ENCODE measurements at places on chromosomes 7 and 10.

DNA sequence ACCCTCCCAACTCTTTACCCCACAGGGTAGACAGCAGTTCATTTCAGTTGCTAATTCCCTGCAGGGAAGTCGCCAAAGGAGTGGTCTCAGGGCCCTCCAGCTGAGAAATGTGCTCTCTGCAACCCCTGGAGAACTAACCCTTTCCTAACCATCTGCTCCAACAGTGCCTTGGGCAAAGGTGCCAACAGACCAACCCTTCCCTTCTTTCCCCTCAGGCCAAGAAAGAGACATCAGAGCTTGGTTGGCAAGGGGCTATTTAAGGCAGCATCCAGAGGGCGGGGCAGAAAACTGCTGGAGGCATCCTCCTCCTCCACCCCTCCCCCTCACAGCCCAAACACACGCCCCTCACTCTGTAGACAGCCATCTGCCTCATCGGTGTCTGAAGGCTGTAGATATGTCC, 1.7 kb downstream of the SORBS1 start:
- DNase-seq, result no peak

DNA sequence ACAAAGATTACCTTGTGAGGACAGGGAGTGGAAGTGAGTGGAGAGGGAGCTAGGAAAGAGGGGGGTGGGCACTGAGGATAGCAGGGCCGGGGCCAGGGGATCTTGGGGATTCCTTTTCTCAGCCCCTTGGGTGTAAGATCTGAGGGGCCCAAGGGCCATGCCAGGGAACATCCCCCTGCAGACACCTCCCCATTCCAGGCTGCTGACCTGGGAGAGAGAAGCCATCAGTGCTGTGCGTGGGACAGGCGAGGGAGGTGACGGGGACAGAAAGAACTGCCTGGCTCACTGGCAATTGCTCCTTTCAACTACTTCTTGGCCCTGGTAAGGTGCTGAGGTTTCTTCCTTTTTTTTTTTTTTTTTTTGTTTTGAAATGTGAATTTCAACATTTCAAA, 12.0 kb upstream of the BTBD16 start:
- no peak for DNase-seq

GRCh38 chr10:30051220-30051619, 8.2 kb downstream of the JCAD start:
- DNase-seq, result no peak

GRCh38 chr7:148727501-148728278, 29.0 kb downstream of the CUL1 start:
- DNase-seq, result no peak

GRCh38 chr10:11861341-11861740, 38.2 kb downstream of the PROSER2 start:
- no peak for DNase-seq

- DNase-seq, result no peak
Observed at GRCh38 chr7:69677881-69678493, 79.7 kb downstream of the AUTS2 start.

GRCh38 chr10:92972066-92972870, 88.3 kb upstream of the CYP26C1 start:
- DNase-seq, result no peak

DNA sequence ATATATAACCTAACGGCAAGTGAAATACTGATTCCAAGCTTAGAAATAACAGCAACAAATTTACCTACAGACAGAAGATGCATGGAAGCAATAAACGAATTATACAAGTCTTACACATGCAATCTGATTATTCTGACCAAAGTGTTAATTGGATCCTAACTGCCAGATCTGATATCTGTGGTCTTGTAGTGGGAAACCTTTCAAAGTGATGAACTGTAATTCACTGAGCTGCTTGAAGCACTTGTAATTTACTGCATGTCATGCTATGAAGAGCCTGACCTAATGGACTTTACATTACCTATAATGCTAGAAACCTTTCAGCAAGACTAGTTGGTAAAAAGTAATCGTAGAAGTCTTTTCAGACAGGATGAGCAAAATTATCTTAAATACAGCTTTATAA, 205.6 kb downstream of the FOXP2 start:
- no peak for DNase-seq

GRCh38 chr7:20896996-20897395, 110.3 kb upstream of the SP8 start:
- no peak for DNase-seq

- no peak for DNase-seq
Observed at GRCh38 chr7:142802301-142802700, 31.5 kb downstream of the PRSS2 start.

GRCh38 chr10:5343561-5343960, 21.2 kb upstream of the UCN3 start:
- DNase-seq, result no peak

DNA sequence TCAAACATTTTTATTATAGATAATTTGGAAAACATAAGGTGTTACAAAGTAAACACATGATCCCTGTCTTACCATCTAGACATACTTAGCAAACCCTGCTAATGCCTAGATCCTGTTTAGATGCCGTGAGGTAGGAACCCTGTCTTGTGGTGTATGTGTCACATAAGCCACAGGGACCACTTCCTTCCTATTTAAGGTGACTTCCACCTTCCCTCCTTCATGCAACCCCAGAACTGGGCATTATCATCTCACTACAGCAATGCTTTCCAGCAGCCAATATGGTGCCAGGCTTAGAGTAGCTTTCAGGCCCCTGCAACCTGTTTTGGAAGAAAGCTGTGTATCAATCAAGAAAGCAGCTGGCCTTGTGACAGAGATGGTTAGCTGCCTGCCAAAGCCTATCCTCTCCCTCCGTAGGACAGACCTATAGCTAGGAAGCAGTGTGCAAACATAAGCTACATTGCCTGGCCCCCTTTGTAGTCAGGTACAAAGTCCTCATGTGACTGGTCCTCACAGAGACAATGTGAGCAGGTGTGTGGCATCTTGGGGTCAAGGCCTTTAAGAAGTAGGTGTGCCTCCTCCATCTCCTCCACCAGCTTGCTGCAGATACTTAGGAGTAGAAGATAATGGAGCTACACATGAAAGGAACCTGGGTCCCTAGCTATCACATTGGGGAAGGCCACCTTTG, 146.8 kb downstream of the SPAG6 start:
- DNase-seq, result no peak

DNA sequence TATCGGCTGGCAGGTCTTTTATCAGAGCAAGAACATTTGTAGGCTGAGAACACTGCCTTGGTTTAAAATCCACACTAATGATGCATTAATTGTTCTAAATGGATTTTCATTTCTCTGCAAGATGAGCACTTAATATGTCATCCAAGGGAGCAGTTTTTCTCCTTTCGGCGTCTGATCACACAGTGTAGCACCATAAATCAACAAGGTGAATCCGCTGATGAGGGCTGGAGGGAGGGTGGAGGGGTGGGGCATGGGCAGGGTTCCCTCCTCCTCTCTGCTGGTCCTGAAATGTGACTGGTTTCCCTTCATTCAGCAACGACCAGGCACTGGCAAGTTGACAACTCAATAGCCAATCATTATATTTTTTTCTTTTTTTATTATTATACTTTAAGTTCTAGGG, 45.6 kb downstream of the ADAM12 start:
- no peak for DNase-seq

DNA sequence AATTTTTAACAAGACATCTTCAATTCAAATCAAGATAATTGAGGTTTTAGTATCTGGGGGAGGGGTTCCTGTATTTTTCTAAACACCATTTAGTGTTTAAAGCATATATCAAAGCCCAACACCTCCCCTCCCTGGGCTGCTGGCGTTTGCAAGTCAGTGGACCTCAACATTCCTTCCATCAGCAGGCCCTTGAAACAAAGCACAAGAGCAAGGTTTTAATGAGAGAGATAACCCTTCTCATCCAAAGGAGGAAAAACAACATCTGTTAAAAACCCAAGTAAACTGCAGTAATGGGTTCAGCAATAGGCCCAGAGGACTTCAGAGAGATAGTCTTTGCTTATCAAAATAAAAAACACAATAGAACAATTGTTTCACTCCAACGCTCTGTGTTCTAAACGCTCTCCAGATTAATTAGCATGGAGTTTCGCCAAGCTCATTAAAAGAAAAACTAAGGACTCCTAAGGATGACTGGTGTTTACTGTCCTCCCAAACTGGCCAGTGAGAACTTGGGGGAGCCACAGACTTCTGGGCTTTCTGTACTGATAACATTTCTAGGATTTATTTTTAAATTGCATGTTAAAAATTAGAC, 2.5 kb downstream of the JCAD start:
- DNase-seq, result no peak

DNA sequence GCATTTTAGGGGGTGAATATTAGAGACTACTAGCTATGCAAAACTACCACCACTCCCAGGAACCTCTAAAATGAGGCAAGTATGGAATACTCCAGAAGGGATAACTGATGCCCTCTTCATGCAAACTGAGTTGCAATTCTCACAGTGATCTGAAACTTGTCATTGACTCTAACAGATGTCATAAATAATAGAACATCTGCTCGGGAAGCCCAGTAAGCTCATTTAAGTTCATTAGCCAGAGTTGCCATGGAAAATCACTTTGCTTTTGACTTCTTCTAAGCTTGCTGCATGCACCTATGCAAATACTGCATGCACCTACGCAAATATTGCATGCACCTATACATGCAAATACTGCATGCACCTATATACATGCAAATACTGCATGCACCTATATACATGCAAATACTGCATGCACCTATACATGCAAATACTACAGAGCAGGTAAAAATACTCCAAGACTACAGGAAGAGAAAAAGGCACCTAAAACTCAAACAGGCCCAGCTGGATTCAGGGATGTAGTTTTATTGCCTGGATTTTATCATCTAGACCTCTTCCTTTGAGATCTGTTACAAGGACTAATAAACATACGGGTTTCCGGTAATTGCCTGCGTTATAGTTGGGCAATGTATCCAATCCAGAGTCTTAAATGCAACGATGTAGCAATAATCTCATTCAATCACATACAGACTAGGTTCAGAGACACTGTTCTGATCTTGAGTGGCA, 1061.1 kb upstream of the AUTS2 start:
- no peak for DNase-seq

GRCh38 chr10:95841661-95842498, 65.9 kb upstream of the CC2D2B start:
- DNase-seq, result peak; percentile 9

DNA sequence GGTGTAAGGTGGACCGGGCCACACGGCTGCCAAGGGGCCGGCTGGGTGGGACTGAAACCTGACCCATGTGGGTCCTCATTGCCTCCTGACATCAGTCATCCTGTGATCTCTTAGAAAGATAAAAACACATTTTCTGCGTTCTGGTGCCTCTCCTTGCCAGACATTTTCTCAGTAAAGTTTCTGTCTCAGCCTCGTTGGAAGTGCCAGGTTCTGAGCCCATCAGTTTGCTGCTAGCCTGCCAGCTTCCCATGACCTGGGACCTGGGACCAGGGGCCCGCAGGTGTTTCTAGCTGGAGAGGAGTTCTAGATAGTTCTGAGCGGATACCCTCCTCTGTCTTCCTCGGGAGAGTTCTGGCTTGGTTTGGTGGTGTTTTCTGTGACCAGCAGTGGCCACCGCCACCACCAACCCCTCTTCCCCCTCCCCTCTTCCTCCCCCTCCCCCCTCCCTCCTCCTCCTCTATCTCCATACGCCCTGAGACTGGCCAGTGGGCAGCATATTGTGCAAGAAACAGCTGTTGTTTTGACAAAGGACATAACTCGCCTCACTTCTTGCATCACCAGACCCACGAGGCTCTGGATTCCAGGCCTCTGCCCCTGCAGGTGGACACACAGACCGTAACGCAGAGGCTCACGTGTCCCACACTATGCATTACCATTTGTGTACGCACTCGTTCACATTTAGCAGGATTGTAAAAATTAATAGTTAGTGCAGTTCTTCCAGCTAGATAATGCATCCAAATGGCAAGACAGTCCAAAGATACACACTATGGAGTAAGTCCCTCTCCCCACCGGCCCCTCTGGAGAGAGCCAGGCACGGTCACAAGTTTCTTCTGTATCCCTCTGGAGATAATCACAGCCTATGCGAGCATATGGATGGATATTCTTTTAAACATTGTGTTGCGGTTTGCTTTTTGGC, 94.6 kb downstream of the CUX1 start:
- DNase-seq, result no peak

DNA sequence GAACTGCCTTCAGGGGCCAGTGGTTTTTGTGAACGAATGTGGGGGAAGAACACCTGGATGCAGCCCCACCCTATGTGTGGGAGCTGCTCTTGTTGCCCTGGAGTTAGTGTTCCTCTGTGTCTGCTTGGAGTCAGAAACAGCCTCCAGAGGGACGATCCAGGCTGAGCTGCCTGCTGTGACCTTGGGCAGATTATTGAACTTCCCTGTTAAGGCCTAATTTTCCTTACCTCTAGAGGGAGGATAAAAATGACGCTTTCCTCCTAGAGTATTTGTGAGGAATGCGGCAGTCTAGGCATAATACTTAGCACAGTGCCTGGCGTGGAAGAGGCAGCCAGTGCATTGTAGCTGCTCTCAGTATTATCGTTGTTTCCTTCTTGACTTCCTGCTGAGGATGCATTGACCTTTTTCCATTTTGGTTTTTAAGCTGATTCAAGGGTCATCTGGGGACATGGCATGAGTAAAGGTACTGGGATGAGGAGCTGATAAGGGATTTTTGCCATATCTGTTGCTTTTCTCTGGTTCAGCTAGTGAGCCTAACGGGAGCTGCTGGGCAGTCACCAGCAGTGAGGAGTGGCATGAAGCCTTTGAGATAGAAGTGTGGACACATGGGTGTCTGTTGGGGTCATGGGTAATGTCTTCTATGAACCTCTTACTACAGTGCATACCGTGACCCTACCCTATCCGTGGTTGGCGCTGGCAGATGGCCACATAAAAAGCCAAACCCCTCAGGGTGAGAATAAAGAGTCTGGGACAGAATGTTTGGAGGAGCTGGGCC, 6.4 kb downstream of the ZFYVE27 start:
- DNase-seq, result no peak

DNA sequence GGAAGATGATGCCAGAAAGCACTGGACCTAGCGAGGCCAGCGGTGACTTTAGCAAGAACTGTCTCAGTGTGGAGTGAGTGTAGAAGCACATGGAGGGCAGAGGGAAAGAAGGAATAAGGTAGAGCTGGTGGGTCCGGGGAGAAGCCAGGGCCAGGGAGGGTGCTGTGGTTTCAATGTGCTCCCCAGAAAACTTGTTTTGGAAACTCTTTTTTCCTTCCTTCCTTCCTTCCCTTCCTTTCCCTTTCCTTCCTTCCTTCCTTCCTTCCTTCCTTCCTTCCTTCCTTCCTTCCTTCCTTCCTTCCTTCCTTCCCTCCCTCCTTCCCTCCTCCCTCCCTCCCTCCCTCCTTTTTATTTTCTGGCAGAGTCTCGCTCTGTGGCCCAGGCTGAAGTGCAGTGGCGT, 5.5 kb upstream of the RARRES2 start:
- no peak for DNase-seq

- DNase-seq, result no peak
Observed at GRCh38 chr7:106041140-106041717, 70.9 kb downstream of the SYPL1 start.

- no peak for DNase-seq
Observed at GRCh38 chr10:30839652-30840051, 192.0 kb downstream of the ZNF438 start.

DNA sequence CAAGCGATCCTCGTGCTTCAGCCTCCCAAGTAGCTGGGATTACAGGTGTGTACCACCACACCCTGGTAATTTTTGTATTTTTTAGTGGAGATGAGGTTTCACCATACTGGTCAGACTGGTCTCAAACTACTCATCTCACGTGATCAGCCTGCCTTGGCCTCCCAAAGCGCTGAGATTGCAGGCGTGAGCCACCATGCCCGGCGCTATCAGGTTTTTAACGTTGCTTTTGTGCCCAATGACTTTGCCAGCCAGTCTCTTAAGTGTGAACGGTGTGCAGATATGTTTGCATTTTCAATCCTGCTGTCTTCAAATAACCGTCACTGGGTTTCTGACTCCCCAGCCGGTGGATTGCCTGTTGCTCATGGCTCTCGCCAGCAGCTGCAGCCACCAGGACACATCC, 201.8 kb upstream of the PPP2R2D start:
- no peak for DNase-seq

- no peak for DNase-seq
Observed at GRCh38 chr7:43249823-43250145, 137.3 kb downstream of the HECW1 start.
